Bone marrow (tissue), 2 donors: ENCODE measurements at places on chromosomes 11 and 22.
A peak's percentile ranks its signal among the peaks of the same experiment; 100 is the strongest.

DNA sequence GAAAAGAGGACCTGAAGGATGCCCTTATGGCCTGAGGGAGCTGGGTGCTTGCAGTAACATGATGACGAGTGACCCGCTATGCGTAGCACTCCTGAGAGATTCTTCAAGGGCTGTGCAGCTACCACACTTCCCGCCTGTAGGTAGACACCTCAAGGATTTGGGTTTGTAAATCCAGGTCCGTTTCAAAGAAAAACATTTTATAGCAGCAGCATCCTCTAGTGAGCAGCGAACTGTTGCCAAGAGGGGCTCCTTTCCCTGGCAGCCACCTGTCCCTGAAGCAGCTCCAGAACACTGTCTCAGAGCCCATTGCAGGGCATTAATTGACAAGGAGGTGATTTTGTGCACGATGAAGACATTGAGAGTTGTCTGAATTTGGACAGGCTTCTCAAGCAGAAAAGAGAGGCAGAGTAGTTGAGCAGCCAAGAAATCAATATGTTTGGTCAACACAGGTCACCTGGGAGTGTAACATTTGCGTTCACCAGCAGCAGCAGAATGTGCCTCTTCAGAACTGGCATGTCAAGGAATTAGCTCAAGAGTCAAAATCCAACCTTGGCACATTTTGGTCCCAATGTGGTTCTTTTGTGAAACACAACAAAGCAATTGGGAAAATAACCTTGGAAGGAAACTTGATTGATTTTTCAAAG lies 209.8 kb upstream of the MTNR1B start:
- no peak for DNase-seq

DNA sequence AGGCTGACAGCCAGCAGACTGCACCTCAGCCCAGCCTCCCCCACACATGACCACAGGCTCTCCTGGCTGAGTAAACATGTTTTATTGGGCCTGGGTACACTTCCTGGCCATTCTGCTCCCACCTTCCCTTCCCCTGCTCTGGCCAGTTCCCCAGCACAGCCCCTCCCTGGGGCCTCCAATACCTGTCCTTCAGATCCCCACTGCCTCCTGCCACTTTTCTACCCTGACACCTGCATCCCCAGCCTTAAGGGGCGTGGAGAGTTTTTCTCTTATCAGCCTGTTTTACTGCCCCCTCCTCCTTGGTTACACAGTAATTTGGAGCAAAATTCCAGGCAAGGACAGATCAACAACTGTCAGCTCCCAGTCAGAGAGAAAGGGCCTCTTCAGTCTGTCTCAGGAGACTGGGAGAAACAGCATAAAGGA lies at the start of gene ISX:
ISX (plus strand) TSS at position 363 of the 423 bp plus-strand sequence. CDS start 930 bp downstream, outside the sequence.
- no peak for DNase-seq

- no peak for DNase-seq
Observed at GRCh38 chr11:59266491-59266890, 53.8 kb upstream of the MPEG1 start.

DNA sequence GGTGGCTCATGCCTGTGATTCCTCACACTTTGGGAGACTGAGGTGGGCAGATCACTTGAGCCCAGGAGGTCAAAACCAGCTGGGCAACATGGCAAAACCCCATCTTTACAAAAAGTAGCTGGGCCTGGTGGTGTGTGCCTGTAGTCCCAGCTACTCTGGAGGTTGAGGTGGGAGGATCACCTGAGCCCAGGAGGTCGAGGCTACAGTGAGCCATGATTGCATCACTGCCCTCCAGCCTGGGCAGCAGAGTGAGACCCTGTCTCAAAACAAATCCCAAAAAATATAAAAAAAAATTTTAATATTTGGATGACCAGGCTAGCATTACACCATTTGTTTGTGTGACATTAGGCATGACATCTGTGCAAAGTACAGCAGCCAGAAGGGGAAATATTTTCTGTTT lies 49.7 kb upstream of the CTTN start:
- DNase-seq, result no peak

DNA sequence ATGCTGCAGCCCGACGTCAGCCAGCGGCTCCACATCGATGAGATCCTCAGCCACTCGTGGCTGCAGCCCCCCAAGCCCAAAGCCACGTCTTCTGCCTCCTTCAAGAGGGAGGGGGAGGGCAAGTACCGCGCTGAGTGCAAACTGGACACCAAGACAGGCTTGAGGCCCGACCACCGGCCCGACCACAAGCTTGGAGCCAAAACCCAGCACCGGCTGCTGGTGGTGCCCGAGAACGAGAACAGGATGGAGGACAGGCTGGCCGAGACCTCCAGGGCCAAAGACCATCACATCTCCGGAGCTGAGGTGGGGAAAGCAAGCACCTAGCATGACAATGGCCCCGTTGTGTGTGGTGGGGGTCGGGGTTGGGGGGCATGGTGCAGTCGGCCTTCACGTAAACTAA lies 1.0 kb downstream of the TSSK2 start:
- DNase-seq, result no peak

DNA sequence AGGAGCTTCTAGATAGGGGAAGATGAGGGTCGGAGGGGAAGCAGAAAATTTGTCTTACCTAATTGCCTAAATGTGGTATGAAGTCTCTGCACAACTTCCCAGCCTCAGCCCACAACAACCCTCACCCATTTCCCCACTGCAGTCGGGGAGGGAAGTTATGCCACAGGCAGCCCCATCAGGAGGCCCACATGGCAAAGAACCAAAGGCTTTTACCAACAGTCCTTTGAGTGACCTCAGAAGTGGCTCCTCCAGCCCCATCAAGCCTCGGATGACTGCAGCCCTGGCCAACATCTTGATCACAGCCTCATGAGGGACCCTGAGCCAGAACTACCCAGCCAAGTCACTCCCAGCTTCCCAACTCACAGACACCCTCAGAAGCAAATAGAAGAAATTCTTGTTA lies 54.8 kb downstream of the CHST1 start:
- DNase-seq, result no peak

DNA sequence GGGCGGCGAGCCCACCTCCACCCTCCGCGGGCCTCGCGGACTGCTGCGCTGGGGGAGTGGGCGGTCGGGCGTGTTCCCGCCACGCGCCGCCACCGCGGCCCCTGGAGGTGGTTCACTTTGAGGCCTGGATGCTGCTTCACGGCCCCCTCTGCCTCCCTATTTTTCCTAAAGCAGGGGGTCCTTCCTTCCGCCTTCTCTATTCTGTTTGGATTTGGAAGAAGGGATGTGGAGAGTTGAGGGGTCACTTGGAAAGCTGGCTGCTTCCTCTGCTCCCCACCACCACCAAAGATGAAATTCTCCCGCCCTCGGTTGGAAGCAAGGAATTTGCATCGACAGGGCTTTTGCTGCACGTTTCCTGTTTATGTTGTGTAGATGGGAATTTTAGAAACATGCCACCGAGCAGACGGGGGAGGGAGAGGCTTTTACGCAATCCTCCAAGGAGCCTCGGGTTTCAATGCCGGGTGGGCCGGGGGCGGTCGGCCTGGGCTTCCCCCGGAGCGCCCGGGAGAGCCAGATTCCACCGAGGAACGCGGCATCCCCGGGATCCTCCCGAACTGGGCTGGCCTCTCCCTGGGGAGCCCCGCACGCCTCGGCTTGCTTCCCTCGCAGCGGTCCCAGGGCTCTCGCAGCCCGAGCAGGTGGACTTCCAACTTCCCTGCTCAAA lies 403 bp upstream of the SBF2 start:
- DNase-seq, result no peak

- DNase-seq, result no peak
Observed at GRCh38 chr11:127648583-127648982, 648.0 kb upstream of the KIRREL3 start.

DNA sequence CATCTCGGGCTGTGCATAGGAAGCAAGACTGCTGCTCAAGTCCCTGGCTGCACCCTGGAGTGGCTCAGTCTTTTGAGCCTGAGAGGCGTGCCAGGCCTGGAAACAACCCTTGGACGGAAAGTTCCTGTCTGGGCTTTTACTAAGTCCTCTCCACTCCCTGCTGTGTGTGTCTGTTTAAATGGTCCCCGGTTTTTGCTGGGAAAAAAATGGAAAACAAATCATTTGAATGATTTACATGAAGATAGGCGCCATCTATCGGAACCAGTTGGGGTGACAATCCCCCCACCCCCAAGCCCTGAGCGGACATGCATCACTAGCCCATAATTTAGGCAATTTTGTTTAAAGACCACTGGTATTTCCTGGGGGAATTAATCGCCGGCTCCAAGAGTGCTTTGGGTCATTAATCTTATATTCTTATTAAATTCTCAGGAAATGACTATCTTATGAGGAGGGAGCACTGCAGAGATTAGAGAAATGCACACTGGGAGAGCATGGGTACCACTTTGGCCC lies 2.7 kb upstream of the GAB2 start:
- no peak for DNase-seq

GRCh38 chr11:131077340-131077739 lies 161.1 kb upstream of the SNX19 start:
- DNase-seq, result no peak

GRCh38 chr11:126720539-126721235 lies 279.9 kb downstream of the KIRREL3 start:
- no peak for DNase-seq

- peak; percentile 35 for DNase-seq
Observed at GRCh38 chr22:36331912-36332622, 55.7 kb downstream of the MYH9 start.

DNA sequence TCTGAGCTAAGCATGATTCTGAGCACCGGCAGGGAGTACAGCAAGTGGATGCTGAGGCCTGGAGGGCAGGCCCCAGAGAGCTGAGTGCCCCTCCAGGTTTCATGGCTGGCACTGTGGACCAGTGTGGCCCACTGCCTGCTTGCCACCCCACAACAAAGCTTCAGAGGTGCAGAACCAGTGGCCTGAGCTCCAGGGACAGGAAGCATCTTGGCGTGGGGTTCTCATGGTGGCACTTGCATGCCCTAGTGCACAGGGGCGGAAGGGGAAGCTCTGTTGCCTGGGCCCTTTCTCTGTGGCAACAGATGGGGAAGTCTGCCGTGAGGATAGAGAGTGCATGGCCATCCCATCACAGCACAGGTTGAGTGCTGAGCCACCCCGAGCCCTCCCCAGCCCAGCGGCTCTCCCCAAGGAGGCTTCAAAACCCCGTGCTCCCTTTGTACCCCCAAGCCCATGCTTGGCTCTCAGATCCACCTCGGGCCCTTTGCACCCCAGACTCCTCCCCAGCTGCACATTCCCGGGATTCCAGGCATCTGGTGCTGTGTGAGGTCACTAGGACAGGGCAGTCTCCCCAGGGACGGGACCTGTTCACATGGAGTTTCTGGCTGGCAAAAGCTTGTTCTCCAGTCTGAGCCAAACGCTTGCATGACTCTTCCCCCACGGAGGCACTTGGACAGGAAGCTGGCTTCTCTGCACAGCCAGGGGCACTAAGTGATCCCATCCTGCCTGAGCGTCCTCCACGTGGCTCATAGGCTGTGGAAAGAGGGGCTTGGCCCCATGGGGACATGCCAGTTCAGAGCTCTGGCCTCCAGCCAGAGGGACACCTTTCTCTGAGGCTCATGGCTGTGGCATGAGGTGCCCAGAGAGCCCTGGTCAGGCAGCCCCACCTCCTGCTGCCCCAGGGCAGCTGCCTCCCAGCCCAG lies 4.2 kb downstream of the SLC25A1 start:
- no peak for DNase-seq

- DNase-seq, result no peak
Observed at GRCh38 chr22:38768036-38768435, 12.2 kb upstream of the SUN2 start.

DNA sequence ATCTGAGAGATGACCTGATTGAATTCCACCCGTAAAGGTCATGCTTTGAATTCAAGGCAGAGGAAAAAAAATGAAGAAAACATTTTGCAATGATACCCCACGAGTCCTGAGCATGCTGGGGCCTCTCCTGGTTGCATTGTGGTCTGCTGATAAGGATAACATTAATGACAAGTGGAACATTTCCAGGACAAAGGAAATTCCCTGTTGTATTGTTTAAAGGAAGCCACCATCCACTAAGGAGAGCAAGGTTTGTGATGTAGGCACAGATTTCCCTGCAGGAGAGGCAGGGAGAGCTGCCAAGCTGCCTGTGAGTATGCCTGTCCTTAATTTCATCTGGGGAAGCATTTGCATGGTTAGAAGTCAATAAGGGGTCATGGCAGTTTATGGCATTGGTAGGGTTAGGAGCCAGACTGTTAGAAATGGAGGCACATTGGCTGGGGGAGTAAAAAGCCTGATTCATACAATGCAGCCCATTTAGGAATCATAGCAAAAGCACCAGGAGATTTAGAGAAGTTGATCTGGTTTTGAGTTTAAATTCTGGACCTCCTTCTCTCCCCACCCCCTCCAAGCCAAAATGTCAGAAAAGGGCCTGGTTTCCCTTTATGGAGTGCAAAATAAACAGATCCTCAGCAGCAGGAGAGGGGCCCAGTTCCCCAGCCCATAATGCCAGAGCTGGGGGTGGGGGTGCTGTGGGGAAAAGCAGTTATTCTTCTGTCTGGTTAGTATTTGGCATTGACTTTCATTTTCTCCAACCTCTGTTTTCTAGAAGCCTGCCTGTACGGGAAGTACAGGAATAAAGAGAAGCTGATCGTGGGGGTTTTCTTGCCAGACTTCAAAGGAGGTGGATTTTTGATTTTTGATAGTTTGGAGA lies 22.1 kb downstream of the FLI1 start:
- peak; percentile 72 for DNase-seq

GRCh38 chr11:115368616-115369015 lies 135.6 kb downstream of the CADM1 start:
- DNase-seq, result no peak

GRCh38 chr11:133508468-133508867 lies 23.8 kb downstream of the OPCML start:
- no peak for DNase-seq

GRCh38 chr22:35410663-35411034 lies 10.7 kb downstream of the MCM5 start:
- no peak for DNase-seq

DNA sequence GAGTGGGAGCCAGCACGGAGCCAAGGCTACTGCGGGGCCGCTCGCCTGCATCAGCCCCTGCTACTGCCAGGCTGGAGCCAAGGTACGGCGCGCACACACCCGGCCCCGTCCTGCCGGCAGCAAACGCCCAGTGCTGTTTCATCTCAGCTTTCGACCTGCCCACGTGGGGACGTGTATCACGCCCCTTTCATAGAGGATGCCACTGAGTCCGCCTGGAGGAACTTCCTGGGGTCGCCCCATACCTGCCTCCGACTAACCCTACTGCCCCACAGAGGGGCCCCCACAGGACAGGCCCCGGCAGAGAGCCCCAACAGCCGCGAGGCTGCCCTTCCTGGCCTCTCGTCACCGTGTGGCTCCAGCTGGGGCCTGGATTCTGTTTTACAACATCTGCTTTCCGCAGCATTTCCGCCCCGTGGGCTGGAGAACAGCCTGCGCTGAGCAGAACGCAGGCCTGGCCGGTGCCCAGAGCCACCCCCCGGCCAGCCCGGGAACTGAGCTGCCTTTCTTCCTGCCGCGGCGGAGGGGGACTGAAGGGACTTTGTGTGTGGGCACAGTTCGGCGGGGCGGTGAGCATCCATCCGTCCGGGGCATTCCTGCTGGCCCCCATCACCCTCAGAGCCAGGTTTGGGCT lies 22.9 kb upstream of the ARHGAP8 start:
- DNase-seq, result peak; percentile 76

GRCh38 chr11:27677108-27677507 lies 23.1 kb downstream of the BDNF start:
- no peak for DNase-seq

DNA sequence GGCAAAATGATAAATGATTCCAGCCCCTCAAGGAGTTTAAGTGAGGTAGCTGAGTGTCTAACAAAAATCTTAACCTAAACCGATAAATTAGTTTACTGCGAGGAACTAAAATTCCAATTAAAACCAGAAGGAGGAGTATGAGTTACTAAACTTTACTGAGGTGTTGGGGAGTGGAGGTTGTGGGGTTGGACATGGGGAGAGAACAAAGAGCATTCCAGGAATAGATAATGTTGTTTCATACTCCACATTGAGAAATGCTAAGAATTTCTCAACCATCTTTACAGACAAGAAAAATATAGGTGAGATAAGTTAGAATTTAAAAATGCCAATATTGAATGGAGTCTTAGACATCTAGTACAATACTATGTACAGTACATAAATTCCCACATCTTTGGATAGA lies 488.6 kb downstream of the METTL15 start:
- DNase-seq, result no peak
